AG10803 (cell line): ENCODE measurements at places on chromosomes 2 and 18.

DNA sequence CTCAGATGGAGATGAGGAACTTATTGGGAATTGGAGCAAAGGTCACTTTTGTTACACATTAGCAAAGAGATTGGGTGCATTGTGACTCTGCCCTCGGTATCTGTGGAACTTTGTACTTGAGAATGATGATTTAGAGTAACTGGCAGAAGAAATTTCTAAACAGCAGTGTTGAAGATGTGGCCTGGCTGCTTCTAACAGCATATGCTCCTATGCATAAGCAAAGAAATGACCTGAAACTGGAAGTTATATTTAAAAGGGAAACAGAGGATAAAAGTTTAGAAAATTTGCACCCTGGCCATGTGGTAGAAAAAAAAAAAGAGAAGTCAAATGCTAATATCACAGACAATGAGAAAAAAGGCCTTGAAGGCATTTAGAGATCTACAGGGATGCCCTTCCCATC, 256.8 kb upstream of the ZC3H15 start:
- DNase-seq = no peak

DNA sequence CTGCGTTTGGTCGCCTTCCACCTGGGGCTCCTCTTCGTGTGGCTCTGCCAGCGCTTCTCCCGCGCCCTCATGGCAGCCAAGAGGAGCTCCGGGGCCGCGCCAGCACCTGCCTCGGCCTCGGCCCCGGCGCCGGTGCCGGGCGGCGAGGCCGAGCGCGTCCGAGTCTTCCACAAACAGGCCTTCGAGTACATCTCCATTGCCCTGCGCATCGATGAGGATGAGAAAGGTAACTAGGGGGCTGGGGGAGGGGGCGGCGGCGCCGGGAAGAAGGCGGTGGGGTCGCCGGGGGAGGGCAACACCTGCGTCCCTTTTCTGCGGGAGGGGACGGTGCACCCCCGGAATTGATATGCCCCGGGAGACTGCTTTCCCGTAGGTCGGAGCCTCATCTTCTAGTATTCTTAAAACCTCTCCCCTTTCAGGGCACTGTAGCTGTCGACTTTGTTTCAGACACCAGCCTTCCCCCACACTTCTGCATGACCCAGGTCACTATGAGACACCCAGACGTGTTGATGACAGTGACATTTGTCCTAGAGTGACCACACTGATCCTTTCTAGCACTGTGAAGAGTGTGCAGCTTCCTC, 755 bp downstream of the SPAST start:
- DNase-seq = no peak

GRCh38 chr2:39874236-39874635, 95.2 kb upstream of the THUMPD2 start:
- no peak for DNase-seq

DNA sequence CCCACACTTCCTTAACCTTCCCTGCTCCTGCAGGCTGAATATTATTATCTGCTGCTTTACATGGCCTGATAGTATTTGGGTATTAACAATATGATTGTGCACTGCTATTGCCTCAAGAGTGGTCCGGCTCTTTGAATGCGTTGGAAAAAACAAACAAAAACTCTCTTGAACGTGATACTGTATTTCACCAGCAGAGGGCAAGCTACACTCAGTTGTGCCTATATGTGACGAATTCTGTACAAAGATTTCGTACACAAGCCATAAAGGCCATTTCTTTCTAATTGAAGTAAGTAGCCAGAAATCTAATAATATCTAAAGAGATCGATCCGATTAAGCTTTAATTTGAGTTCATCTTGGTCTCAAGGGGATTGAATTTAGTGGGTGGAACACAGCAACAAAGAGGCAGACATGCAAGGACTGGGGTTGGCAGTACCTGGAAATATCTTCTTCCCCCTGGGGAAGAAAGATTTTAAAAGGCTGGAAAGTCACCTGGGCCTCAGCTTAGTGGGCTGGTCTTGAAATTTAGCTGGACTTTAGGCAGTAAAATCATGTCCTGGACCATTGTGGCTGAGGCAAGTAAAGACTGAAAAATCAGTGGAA, 49.3 kb upstream of the RAB6D start:
- peak; percentile 53 for DNase-seq

DNA sequence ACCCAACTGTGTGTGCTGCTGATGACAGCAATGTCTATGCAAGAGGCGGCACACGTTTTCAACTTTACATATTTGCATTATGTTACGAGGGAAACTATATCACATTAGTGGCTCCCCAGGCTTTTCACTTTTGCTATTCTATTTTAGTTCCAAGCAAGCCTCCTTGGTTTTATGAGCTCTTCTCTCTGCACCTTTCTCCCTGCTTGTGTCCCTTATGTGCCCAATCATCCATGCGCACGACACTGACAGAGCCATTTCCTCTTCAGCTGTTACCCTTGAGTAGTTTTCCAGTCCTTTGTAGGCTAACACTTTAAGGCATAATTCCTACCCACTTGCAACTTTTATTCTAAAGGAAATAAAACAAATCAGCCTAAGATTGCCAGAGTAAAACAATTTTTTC, 154.3 kb downstream of the TCF4 start:
- DNase-seq = no peak
